ENCODE measurements at places on chromosomes 2 and 18. TPM values are rescaled to one million over a fixed set of nuclear protein-coding genes. Genes with fewer than 3 reads are reported as not detected.

DNA sequence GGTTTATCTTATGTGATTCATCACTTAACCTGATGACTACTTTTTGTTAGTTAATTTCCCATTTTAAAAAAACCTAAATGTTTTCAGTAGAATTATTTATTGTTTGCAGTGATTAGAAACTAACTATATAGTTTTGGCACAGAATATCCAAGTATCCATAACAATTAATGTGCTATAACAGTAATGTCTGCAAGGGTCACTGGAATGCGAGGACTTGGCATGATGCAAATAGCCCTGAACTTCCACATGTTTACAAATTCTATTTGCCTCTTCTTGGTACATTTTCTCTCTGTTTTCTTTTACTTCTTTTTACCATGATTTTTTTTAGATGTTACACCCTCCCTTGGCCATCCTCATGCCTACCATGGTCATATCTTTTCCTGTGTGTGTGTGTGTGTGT is 49.3 kb upstream of the GALNT3 start:
- DNase-seq, result no peak

- DNase-seq, result peak; percentile 27
These were observed 194.1 kb upstream of the GLI2 start for GRCh38 chr2:120541553-120541932.

GRCh38 chr2:10634495-10634894 is 55.3 kb downstream of the NOL10 start:
- DNase-seq, result no peak

CDK15 gene
- total RNA-seq, result 0.97 TPM

MGAT4A gene
- total RNA-seq, result 27.2 TPM

FRZB gene
- total RNA-seq, result 3.1 TPM

ALPI gene
- total RNA-seq, result not detected

All from right cardiac atrium (tissue), 5 donors.